Activated gamma-delta T cell treated with Interleukin-2 at 50 U/mL for 16 hours (primary cell): ENCODE measurements at places on chromosomes 11 and 22.

DNA sequence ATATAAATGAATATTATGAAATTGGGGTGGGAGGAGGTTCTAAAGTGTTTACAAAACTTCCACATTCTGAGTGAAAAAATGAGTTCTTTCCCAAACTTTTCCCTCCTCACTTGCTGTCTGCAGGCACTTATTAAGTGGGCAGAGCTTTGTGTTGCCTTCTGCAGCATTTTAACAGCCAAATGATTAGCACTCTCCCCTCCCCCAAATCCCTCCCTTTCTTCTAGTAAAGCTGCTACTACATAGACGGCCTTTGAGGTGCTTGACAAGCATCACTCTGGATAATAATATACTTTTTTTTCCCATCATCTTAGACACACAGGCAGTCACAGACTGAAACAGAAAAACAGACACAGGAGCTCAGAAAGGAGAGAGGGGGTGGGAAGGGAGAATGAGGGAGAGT is 493.5 kb downstream of the DLG2 start:
- DNase-seq, result no peak

DNA sequence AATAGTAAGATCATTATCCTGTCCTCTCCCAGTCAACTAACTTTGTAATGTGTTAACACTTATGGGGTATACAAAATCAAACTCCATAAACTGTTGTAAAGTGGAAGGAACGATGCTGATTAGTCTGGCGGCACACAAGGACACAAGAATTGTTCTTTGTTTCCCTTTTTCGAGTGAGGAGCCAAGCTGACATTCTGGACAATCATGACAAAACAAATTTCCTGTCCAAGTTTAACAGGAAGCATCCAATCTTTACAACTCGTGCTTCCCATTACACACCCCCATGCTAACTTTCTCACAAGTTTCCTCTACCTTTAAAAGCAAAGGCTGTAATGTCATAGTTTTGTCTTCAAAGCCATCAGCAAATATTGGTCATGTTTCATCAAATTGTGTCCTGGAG is 20.4 kb upstream of the LDLRAD3 start:
- DNase-seq, result no peak

- DNase-seq, result no peak
Observed at GRCh38 chr11:1005928-1006327, 30.6 kb downstream of the MUC6 start.

DNA sequence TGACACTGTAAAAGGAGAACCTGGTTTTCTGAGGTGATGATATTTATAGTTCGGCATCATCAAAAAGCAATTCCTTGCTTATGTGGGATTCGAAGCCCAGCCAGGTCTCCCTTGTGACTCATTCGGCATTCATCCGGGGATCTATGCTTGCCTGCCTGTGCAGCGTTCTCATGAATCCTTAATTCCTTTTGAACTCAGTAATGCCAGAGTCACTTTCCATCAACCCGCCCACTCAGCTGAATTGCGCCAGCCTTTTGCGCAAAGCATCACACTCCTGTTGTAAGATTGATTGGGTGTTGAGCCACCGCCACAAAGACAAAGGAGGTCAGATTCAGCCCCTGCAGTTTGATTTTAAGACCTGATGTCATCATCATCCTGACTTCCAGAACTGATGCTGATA is 128.6 kb downstream of the SLC17A6 start:
- no peak for DNase-seq

DNA sequence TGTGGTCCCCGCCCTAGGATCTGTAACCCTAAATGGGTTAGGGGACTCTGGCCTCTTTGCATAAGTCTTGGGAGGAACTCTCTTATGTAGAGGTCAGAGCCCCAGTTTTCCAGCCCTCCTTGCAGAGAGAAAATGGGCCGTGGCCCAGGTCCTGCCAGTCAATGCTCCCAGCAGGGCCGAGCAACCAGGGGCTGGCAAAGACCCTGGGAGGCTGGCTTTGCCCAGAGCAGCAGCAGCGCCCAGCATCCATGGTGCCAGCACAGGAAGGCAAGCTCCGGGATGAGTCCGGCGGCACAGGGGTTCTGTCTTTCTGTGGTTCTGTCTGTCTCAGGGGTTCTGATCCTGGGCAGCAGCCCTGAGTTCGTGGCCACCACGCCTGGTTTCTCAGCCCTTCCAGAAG is 684.8 kb downstream of the BRD1 start:
- DNase-seq, result no peak

GRCh38 chr22:38924347-38924952 is 33.0 kb upstream of the APOBEC3A start:
- no peak for DNase-seq

DNA sequence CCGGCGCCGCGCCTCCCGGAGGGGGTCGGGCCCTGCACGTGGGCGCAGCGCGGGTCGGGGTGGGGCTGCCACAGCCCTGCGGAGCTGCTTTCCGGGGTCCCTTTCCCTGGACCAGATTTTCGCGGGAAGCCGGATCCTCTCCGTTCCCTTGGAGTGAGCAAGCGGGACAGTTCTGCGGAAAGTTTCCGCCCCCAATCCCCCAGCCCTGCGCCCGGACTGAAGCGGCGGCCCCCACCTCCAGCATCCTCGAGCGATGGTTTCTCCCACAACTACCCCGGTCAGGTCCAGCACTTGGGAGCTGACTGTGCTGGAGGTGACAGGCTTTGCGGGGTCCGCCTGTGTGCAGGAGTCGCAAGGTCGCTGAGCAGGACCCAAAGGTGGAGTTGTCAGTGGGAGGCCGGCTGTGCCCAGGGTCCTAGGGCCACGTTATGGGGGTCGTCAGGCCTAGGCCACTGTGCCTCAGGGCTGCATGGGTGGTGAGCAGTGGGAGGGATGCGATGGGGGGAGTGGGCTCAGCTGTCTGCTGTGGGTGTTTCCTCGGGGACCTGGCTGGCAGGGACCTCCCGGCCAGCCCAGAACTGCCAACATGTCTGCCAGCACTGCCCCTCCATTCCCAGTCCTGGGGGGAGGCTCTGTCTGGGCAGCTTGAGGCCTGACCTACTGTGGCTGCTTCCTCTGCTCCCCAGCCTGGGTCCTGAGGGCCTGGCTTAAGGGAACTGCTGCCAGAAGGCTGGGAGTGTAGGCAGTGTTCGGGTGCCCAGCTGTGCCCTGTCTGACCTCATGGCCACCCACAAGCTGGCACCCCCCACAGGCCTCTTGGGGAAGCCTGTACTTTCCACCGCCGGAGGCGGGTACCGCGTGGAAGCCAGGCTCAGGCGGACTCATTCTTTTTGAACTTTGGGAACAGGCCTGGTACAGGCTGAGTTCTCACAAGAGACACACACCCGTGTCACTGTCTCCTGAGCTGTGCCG is 726 bp downstream of the ST3GAL4 start:
- no peak for DNase-seq

- no peak for DNase-seq
Observed at GRCh38 chr22:24330636-24331035, 60.0 kb downstream of the SPECC1L start.

DNA sequence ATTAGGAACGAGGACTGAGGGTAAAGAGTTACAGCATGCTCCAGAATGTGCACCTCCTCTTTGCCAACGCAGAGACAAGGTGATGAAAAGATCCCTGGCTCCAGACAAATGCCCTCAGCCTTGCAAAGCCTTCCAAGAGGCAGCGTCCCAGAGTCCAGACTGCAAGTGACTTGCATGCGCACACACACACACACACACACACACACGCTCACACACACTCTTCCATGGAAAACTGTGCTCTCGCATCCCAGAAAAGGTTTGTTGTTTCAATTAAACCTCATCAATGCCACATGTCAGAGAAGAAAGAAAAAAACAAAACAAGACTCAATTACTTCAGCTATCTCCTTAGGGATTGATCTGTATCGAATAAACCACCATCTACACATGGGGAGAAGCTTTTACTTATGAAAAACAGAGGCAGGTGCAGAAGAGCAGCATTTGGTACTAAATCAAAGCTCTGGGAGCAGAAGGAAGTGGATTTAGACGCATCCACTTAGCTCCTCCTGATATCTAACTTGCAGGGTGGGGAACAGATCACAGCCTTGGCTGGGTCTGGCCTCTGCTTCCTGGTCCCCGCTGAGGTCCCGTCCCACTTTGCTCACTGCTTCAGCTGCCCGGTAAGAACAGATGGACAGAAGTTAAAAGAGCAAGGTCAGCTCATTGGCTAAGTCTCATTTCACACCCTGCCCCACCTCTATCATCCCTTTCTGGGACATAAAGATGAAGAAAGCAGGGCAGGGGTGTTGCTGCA is 249.8 kb upstream of the BLID start:
- no peak for DNase-seq

GRCh38 chr22:41780746-41781505 is 19.6 kb upstream of the CCDC134 start:
- DNase-seq, result peak; percentile 87

DNA sequence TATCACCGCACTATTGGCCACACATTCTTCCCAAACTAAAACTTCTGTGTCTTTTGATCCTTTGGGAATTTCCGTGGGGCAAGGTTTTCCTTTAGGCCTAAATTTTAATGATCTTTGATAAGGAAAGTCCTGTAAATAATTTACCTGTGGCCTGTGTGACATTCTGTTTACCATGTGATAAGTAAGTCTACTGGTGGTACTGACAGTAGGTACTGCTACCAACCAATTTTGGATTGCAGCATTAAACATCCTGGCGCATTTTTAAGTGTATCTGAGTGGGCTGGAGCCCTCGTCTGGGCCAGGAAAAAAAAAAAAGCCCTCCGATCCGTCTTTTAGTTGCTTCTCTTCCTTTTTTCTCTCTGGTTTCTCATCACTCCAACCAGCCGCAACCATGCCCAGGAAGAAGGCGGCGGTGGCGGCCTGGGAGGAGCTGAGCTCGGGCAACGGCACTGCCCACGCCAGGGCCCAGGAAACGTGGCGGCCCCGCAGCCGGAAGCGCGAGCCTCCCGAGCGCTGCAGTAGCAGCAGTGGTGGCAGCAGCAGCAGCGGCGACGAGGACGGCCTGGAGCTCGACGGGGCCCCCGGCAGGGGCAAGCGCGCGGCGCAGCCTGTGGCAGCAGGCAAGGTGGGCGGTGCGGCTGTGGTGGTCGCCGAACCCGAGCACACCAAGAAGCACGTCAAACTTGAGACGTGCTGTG is 33.6 kb downstream of the ASRGL1 start:
- DNase-seq, result peak; percentile 31

- DNase-seq, result no peak
Observed at GRCh38 chr11:72720784-72721183, 31.4 kb downstream of the ARAP1 start.

DNA sequence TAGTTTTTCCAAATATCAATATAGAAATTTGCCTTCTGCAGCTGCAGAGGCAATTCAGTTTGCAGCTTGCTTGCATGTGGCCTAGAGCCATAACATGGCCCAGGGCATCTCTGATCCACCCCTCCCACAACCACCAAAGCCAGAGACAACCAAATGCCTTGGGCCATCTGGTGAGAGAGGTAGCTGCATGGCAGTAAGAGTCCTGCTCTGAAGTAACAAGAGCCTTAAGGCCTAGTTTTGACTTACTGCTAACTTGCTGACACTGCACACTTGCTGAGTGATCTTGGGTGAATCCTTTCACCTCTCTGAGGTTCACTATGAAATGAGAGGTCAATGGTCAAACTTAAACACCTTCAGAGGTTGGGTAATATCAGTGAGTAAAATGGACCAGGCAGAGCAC is 4.9 kb upstream of the SPECC1L start:
- no peak for DNase-seq

DNA sequence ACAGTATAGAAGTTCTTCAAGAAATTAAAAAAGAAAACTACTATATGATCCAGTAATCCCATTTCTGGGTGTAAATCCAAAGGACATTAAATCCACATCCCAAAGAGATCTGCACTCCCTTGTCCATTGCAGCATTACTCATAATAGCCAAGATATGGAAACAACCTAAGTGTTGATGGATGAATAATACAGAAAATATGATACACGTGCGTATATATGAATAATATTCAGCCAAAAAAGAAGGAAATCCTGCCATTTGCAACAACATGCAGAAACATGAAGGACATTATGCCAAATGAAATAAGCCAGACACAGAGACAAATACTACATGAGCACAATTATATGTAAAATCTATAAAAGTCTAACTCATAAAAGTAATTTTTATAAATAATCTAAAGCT is 306.3 kb upstream of the ANO3 start:
- no peak for DNase-seq

- no peak for DNase-seq
Observed at GRCh38 chr11:134604886-134605285, 192.8 kb upstream of the B3GAT1 start.

GRCh38 chr11:121540627-121541026 is 87.9 kb upstream of the SORL1-AS1 start:
- DNase-seq, result no peak

GRCh38 chr11:119640541-119640940 is 88.5 kb downstream of the NECTIN1 start:
- no peak for DNase-seq

- no peak for DNase-seq
Observed at GRCh38 chr22:47163856-47164513, 401.5 kb downstream of the TBC1D22A start.

DNA sequence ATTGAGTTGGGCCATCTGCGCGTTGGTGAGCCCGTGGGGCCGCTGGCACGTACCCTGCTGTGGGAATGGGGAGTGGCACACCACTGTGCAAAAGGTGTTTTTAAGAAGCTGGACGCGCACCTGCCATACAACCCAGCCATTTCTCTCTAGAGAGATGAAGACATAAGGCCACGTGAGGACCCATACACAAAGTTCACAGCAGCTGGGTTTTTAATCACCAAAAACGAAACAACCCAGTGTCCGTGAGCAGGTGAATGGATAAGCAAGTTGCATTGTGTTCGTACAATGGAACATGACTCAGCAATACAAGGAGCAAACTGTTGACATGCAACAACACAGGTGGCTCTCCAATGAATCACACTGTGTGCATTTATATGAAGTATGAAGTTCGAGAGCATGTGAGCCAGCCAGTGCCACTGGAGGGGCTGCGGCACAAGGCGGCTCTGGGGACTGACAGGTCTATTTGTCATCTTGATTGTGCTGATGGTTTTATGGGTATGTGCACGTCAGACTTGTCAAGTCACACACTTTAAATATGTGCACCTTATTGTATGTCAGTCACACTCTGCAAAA is 30.6 kb upstream of the PANX2 start:
- DNase-seq, result no peak

GRCh38 chr11:14713496-14714244 is 70.1 kb downstream of the PDE3B start:
- no peak for DNase-seq

- no peak for DNase-seq
Observed at GRCh38 chr11:95413021-95413420, 182.0 kb upstream of the SESN3 start.

DNA sequence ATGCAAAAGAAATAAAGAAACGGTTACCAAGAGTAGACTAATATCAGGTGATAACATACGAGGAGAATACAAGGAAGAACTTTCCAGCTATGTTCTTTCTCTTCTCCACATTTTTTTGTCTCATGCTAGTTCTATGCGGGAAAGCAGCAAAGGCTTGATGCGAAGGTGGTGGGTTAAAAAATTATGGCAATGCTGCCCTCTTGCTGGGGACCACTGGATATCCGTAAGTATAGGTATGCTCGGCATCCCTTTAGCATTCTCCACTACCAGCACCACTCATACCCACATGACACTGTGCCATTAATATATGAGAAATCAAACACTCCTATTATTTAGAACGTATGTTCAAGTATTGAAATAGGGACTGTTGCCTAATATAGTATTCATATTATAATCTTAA is 776.4 kb downstream of the LRRC4C start:
- no peak for DNase-seq
